Tracheal epithelial cell (primary cell): ENCODE measurements at places on chromosomes 3 and 15. TPM values are rescaled to one million over a fixed set of nuclear protein-coding genes. Genes with fewer than 3 reads are reported as not detected.

Gene GBE1
- 41.7 and 45.2 TPM in 2 replicates for total RNA-seq

Gene CELF6
- 0.21 and 0.24 TPM in 2 replicates for total RNA-seq

Gene A4GNT
- not detected in 2 replicates for total RNA-seq

Gene MUC20
- total RNA-seq: 1.7 TPM in 2 replicates

Gene KCNAB1
- 0.21 and 0.24 TPM in 2 replicates for total RNA-seq

Gene ROPN1
- total RNA-seq: not detected in 2 replicates

Gene PLSCR2
- total RNA-seq: 0.21 TPM in 1 of 2 replicates, not detected in the other

Gene NGLY1
- total RNA-seq: 21.5 and 30.4 TPM in 2 replicates

Gene GCSAM
- total RNA-seq: 0.48 and 0.85 TPM in 2 replicates

Gene HGD
- total RNA-seq: 3.4 TPM in 1 of 2 replicates, not detected in the other

Gene GOLGA8T
- total RNA-seq: not detected in 2 replicates

Gene GOLGA8G
- total RNA-seq: under 0.01 TPM in 1 of 2 replicates, not detected in the other

Gene SSUH2
- 0.24 and 0.43 TPM in 2 replicates for total RNA-seq

Gene RBP2
- total RNA-seq: not detected in 2 replicates

Gene DPPA2
- total RNA-seq: not detected in 2 replicates

Gene GOLGA8M
- total RNA-seq: not detected in 2 replicates

Gene FGF7
- total RNA-seq: under 0.01 TPM in 1 of 2 replicates, not detected in the other

Gene CEP152
- total RNA-seq: 4.3 and 4.7 TPM in 2 replicates

Gene MIX23
- total RNA-seq: 35.0 and 58.6 TPM in 2 replicates

Gene RTP1
- total RNA-seq: not detected in 2 replicates

Gene HTR3E
- total RNA-seq: not detected in 2 replicates

Gene CAPN3
- 0.43 and 5.5 TPM in 2 replicates for total RNA-seq

Gene MTMR10
- 10.0 and 11.8 TPM in 2 replicates for total RNA-seq

Gene CLEC3B
- not detected in 2 replicates for total RNA-seq

Gene FETUB
- total RNA-seq: not detected in 2 replicates

Gene PLCB2
- total RNA-seq: under 0.01 TPM in 1 of 2 replicates, not detected in the other

Gene SV2B
- under 0.01 and 0.24 TPM in 2 replicates for total RNA-seq

Gene WDR93
- not detected in 2 replicates for total RNA-seq

Gene EPHB1
- total RNA-seq: 0.96 TPM in 1 of 2 replicates, not detected in the other

Gene CADPS
- under 0.01 TPM in 1 of 2 replicates, not detected in the other for total RNA-seq

Gene OCA2
- 0.21 and 0.72 TPM in 2 replicates for total RNA-seq

Gene LDHAL6B
- total RNA-seq: not detected in 2 replicates

Gene PTH1R
- total RNA-seq: 0.43 and 2.7 TPM in 2 replicates

Gene CLDN1
- total RNA-seq: 24.5 and 226 TPM in 2 replicates

Gene TAGLN3
- total RNA-seq: 1.1 and 3.6 TPM in 2 replicates

Gene NFKBIZ
- total RNA-seq: 49.0 and 120 TPM in 2 replicates

Gene POLQ
- 1.4 and 5.5 TPM in 2 replicates for total RNA-seq

Gene EPHB3
- total RNA-seq: 16.6 and 26.3 TPM in 2 replicates

Gene SRGAP3
- 8.2 and 22.6 TPM in 2 replicates for total RNA-seq

Gene KLF15
- 3.2 TPM in 1 of 2 replicates, not detected in the other for total RNA-seq

Gene MAGEF1
- 17.6 and 21.5 TPM in 2 replicates for total RNA-seq

Gene NANOGP8
- 0.24 TPM in 1 of 2 replicates, not detected in the other for total RNA-seq

Gene ADAMTS17
- total RNA-seq: 0.21 and 1.7 TPM in 2 replicates

Gene MST1R
- 8.7 and 29.2 TPM in 2 replicates for total RNA-seq

Gene HCLS1
- total RNA-seq: 1.4 and 1.9 TPM in 2 replicates

Gene SPATA12
- not detected in 2 replicates for total RNA-seq

Gene ACKR4
- total RNA-seq: 0.24 TPM in 1 of 2 replicates, not detected in the other

Gene TMEM212
- not detected in 2 replicates for total RNA-seq

Gene UBA7
- total RNA-seq: 1.1 and 16.6 TPM in 2 replicates

Gene P2RY13
- not detected in 2 replicates for total RNA-seq

Gene KAT2B
- 3.4 and 7.2 TPM in 2 replicates for total RNA-seq

Gene CFAP91
- total RNA-seq: 0.48 TPM in 1 of 2 replicates, not detected in the other
